ENCODE measurements at places on chromosomes 16 and 17.

DNA sequence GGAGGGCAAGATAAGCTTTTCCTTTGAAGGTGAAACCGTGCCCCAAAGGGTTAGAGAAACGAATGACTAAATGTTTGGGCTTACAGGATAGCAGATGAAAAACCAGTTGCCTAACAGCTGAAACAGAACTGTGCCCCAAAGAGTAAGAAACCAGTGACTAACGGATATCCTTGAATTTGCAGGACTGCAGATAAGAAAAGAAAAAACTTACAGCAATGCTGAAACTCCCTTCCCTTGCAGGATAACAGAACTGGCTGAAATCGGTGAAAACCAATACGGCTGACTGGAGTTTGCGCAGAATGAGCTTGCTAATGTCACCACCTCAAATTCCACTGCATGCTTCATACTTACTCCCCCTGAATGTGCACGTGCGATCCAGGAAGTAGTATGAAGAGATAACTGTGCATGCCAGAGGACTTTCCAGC, 175.2 kb upstream of the NLRP1 start:
- no peak for DNase-seq

DNA sequence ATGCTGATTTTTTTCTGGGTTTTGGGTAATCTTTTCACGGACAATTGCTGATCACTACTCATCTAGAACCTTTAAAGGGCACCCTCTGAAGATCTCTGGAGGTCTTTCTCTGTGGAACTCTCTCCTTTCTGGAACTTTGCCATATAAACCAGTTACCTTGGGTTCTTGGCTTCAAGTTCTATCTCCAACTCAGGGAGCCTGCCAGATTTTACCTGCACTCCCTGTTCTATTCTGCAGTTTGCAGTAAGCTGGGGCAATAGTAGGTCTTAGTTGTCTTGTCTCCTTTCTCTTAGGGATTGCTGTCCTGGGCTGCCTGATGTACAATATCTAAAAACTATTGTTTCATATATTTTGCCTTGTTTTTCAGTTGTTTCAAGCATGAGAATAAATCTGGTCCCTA, 120.3 kb downstream of the CHD9 start:
- DNase-seq, result no peak

GRCh38 chr16:67430977-67431774, at the start of gene HSD11B2:
Gene HSD11B2 (plus strand): TSS chr16:67431121. CDS start chr16:67431249, 128 bp downstream.
- DNase-seq, result peak; percentile 78

- no peak for DNase-seq
These were observed 51.1 kb upstream of the VPS4A start for GRCh38 chr16:69260019-69260418.

- DNase-seq, result no peak
These were observed 46.9 kb downstream of the AXIN2 start for GRCh38 chr17:65514541-65514940.

GRCh38 chr17:45190503-45191255, 29.0 kb downstream of the HEXIM2 start:
- no peak for DNase-seq

DNA sequence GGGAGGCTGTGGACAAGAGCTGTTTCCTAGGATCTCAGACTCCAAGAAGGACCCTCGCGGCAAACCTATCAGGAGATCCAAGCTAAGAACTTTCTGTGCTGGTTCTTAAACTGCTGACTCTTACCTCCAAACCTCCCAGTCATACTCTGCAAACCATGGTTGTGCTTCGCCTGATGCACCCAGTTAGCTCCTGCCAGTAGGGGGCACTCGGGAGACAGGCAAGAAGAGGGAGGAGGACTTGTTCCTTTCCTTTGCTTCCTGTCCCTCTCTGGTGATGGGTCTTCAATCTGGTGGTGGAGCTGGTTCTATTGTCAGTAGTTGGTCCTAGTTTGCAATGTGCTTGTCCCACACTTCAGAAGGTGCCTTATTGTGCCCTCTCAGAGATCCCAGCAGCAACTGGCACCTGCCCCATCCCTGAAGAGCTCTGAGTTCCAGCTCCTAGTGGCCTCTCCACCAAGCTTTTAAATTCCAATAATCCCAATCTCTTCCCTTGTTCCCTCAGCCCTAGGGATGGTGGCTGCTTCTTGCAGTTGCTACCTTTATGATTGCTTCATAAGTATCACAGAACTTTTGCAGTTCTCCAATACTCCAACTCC, 113.5 kb upstream of the RPL38 start:
- DNase-seq, result peak; percentile 61

- DNase-seq, result no peak
These were observed 146.9 kb downstream of the C16orf95 start for GRCh38 chr16:87170310-87170709.

Measured in H1 (cell line).